Esophagus squamous epithelium (tissue), 5 donors: ENCODE measurements at places on chromosomes 11 and 22.

DNA sequence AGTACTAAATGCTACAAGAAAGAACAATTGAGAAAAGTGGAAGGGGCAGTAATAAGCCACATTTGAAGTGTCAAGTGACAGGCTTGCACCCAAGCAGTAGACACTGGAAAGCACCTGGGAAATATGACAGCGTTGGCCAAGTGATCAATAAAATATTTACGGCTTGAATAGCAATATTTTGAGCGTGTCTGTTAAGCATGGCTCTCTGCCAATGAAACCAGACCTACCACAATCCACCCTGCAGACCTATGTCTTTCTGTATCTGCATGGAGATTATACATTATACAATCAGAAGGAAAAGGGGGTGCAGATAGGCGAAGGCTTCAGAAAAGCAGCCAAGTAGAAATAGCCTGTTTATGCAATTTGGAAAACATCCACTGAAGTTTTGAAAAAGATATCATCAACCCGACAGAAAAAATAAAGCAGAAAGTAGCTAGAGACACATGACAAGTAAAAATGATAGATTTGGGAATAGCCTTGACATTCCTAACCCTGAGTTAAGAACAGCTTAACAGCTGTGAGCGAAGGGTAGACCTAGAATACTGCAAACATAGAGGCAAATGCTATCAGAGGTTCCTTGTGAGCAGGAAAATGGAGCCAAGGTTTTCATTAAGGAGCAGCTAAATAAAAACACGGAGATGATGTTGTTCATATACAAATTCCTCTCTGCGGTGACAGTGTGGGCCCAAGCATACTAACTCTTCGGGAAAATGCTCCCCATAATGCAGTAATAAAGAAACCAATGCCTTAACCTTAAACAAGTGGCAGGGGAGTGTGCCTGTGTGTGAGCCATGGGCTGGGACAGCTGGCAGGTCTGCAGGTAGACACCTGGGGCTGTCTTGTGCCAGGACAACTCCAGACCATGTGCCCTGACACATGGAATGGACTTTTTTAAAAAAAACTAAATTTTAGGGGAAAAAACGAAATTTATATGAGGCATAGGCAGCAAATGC, 71.3 kb downstream of the ETS1 start:
- no peak for DNase-seq

GRCh38 chr11:46429717-46430116, 38.1 kb upstream of the CHRM4 start:
- no peak for DNase-seq

GRCh38 chr22:27573280-27574001, 228.1 kb downstream of the MN1 start:
- DNase-seq = no peak

GRCh38 chr22:28146401-28147314, 227.6 kb upstream of the PITPNB start:
- DNase-seq = no peak

- no peak for DNase-seq
These were observed 14.7 kb upstream of the SHANK3 start for GRCh38 chr22:50657925-50658324.
